Muscle of leg (tissue), 16 donors: ENCODE measurements at places on chromosomes 3 and 15. TPM values are rescaled to one million over a fixed set of nuclear protein-coding genes. Genes with fewer than 3 reads are reported as not detected.

The ENTPD3 gene
- total RNA-seq = 0.44 TPM

The ASB14 gene
- total RNA-seq = 0.18 TPM

The DHX30 gene
- 41.5 TPM for total RNA-seq

The MTFMT gene
- 9.7 TPM for total RNA-seq

The CFAP92 gene
- total RNA-seq = 0.27 TPM

- peak; percentile 59 for DNase-seq
Observed at GRCh38 chr3:104102386-104102785, 1264.3 kb upstream of the ALCAM start.

DNA sequence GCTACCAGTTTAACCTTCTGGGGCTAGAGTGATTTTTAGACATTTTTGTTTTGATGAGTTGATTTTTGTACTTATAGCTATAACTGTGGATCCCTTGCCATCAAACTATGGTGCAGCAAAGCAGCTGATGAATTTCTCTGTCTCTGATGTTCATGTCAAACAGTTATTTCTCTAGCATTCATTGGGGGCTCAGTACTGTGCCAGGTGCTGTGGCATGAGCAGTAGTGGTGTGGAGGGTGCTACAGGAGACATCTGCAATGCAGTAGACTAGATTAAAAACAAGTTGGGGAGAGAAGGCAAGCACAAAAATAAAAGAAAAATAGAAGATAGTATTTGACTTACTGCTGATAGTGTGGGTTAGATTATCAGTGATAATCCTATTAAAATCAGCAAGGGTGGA is 95.3 kb downstream of the AKAP13 start:
- DNase-seq = no peak

DNA sequence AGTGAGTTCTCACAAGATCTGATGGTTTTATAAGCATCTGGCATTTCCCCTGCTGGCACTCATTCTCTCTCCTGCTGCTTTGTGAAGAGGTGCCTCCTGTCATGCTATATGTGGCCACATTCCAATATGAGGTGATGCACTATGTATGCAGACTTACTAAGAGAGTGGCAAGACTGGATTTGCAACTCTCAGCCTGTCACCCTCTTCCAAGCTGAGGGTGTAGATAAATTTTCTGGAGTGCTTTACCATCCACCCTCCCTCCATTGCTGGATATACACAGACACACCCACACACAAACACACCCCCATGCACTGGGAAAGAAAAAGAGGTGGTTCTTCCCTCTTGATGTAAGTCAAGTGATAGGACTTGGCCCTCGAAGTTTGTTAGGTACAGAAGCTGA is 30.2 kb upstream of the CHMP2B start:
- DNase-seq = no peak

GRCh38 chr3:46496746-46497555 is 825 bp upstream of the RTP3 start:
- DNase-seq = peak; percentile 26

DNA sequence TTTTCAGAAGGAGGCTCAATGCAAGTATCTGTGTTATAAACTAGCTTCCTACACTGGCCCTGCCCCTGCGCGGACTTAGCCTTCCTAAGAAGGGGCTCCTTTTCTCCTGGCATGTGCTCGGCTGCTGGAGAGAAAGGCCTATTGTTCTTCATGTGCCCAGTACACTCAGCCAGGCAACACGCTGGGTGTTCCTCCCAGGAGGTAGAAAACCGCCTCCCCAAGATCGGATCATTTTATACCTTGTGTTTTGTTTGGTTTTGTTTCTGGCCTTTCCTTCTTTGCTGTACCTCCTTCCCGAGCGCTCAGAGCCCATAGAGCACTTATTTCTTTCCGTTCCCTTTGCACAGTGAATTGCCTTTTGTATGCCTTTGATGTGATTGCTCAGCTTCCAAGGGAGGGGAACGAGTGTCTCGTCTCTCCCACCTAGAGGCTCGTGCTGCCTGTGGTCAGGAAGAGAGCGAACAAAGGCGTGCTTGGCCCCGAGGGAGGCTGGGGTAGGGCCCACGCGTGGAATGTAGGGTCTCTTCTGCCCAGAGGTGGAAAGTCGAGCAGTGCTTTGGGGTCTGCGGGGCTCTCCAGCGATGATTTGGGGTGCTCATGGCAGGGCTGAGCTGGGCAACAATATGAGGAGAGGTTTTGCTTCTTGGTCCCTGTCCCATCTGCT is 30.0 kb downstream of the CCNL1 start:
- peak; percentile 33 for DNase-seq

GRCh38 chr3:126472277-126473006 is 3.2 kb downstream of the ZXDC start:
- peak; percentile 79 for DNase-seq

DNA sequence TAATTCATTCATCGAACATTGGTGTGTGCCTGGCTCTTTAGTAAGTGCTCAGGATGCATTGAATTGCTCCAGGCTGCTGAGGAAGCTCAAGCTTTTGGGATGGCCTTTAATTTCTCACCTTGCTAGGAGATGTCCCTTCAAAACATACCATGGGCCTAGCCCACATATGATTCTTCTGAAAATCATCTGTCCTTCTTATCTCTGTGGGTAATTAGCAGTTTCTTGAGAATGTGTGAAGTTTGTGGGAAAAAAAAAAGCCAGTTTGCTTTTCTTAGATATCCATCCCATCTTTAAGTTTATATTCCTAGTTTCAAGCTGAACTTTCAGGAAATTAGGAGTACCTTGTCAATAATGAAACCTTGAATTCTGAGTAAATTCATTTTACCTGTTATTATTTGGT is 532.3 kb upstream of the SUCLG2 start:
- no peak for DNase-seq

DNA sequence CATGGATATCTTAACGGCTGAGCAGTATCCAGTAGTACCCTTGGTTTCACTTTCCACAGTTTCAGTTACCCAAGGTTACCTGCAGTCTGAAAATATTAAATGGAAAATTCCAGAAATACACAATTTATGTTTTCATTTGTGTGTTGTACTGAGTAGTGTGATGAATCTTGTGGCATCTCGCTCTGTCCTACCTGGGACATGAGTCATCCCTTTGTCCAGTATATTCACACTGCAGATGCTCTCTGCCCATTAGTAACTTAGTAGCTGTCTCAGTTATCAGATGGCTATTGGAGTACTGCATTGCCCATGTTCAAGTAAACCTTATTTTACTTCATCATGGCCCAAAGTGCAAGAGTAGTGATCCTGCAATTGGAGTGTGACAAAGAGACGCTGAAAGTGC is 26.1 kb downstream of the GASK1A start:
- no peak for DNase-seq

DNA sequence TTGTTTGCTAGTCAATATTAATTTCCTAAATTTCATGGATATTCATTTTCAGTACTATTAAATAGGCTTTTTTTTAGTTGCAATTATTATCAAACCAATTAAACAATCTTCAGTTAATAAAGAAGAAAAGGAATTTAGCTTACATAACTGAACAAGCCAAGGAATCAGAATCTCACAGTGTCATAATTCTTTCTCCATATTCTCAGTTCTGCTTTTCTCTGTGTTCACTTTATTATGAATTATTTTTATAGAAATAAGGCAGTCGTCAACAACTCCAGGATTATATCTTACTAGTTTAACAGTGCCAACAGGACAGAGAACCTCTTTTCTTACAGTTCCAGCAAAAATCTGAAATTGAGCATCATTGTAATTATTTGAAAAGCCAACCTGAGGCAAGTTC is 221.7 kb downstream of the CGGBP1 start:
- no peak for DNase-seq

DNA sequence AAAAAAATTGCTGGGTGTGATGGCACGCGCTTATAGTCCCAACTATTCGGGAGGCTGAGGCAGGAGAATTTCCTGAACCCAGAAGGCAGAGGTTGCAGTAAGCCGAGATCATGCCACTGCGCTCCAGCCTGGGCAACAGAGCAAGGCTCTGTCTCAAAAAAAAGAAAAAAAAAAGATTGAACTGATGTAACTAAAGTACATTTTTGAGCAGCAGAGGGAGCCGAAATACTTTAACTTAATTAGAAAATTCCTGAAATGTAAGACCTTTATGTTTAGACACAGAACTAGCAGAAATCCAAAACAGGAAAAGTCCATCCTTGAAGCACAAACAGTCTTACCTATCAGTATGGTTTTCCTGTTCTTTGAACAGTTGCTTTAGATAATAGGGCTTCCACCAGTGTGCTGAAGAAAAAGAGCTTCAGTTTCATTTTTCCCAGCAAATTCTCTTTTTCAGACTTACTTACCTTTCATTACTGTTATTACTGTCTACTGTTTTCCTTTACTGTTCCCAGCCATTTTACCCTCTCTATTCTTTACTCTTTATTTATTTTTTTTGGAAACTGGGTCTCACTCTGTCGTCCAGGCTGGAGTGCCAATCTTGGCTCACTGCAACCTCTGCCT is 33.4 kb upstream of the ZNF609 start:
- DNase-seq = peak; percentile 53

GRCh38 chr15:54017251-54017650 is 39.0 kb downstream of the UNC13C start:
- DNase-seq = peak; percentile 24

- peak; percentile 33 for DNase-seq
Observed at GRCh38 chr3:58434990-58435389, 1.4 kb upstream of the PDHB start.

GRCh38 chr3:157239082-157239704 is 79.2 kb upstream of the CCNL1 start:
- DNase-seq = peak; percentile 37

DNA sequence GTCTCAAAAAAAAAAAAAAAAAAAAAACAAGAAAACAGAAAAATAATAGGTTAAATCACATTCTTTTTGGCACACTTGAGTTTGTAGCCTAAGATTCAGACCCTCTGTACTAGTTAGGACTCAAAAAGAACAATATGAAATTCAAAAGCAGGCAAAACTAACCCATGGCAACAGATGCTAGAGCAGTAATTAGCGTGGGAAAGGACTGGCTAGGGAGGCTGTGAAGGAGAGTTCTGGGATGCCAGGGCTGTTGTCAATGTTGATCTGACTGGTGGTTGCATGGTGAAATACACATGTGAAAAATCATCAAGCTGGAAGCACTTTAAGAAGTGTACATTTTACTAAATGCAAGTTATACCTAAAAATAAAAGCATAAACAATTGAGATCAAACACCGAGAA is 35.6 kb downstream of the KLHL6 start:
- DNase-seq = no peak

DNA sequence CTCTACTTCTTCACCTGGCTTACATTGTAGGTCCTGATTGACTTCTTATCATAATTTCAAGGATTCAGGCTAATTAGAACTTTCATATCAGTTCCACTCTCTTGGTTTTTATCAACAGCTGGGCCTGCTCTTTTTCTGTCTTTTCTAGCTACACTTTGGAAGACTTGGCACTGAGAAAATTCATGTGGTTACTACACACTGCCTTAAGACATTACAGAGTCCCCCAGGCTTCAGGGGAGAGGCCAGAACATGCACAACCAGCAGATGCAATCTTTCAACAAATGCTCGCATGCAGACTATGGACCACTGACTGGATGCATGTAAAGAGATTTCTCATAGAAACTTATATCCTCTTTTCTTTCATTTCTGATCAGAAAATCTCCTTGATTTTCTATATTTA is 423.5 kb downstream of the TUSC7 start:
- DNase-seq = peak; percentile 8

DNA sequence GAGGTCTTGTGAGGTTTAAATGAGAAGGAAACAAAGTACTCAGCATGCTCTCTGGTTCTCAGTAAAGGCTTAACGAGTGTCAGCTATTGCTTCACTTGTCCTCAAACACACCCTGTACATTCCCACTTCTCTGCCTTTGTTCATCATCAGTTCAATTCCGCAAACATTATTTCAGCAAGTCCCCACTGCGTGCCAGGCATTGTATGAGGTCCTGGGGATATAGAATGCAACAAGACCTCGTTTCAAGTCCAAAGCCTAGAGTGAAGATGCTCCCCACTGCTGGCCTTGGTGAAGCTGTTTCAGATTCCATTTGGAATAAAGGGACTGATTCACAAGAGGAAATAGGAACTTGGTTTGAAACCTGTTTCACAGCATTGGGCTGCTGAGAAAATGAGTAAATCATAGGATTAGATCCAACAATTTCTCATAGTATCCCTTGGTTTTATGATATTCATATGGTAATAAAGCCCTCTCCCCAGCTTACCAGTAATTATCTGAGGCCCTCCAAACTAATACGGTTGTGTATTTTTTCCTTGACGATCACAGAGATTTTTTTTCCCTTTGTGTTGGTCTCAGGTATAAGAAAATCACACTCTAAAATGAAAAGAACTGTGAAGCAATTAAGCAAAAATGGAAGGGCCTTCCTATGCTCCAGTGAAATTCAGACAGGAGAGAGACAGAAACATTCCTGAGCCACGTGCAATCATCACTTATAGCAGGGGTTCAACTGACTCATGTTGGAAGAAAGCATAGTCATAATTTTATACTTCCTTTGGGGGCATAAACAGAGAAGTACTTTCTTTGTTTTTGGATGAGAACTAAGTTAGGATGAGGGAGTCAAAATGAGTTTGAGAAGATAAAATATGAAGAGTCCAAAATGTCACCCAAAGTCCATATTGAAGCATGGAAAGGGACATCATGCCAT is 258.6 kb downstream of the RORA start:
- DNase-seq = no peak

- no peak for DNase-seq
Observed at GRCh38 chr3:177934001-177934891, 602.0 kb upstream of the KCNMB2 start.

- peak; percentile 46 for DNase-seq
Observed at GRCh38 chr3:154970797-154971196, 109.3 kb upstream of the MME start.

DNA sequence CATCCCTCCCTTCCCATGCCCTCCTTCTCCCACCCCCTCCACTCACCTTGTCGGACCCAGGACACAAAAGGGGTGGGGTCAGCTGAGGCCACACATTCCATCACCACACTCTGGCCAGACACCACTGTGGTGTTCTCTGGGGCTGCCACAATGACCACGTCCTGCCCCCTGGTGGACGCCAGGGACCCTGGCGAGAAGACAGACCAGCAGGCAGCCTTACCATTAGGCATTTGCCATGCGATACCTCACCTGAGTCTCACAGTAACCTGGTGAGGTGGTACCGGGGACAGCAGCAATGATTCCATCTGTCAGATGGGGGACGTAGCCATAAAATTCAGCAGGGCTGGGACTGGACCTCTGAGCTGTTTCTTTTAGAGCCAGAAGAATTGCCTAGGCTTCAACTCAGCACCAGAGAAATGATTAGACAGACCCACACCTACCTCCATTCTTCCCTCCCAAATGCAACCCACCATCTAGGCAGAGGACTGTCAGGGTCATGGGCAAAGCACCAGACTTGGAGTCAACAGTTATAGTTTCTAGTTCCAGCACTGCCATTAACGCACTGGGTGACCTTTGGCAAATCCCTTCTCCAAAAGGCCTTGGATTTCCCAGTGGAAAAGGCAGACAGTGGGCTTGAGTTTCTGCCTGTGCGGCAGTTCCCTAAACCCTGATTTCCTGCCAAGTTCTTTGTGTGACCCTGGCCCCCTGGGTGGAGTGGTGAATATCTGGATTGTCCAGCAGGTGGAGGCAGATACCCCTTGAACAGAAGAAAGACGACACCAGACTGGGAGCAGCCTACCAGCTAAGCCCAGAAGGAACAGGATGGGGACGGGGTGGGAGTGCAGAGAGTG is 21.8 kb downstream of the IGDCC4 start:
- peak; percentile 91 for DNase-seq
